ENCODE measurements at places on chromosomes 3 and 15. TPM values are rescaled to one million over a fixed set of nuclear protein-coding genes. Genes with fewer than 3 reads are reported as not detected.

MAP1A gene
- total RNA-seq = 4.7 TPM

PLSCR1 gene
- total RNA-seq = 84.5 TPM

SCG3 gene
- total RNA-seq = 6.4 TPM

GPR156 gene
- 0.41 TPM for total RNA-seq

POPDC2 gene
- total RNA-seq = 2.9 TPM

ROBO1 gene
- 78.6 TPM for total RNA-seq

NPAP1 gene
- 0.65 TPM for total RNA-seq

HACD2 gene
- total RNA-seq = 54.4 TPM

GOLGA8R gene
- total RNA-seq = 0.31 TPM

GOLGA6C gene
- total RNA-seq = not detected

NPTN gene
- total RNA-seq = 89.9 TPM

ACTRT3 gene
- total RNA-seq = 2.6 TPM

SPINK8 gene
- not detected for total RNA-seq

TMCO5A gene
- total RNA-seq = not detected

MNS1 gene
- total RNA-seq = 4.5 TPM

Data from progenitor cell of endocrine pancreas (in vitro differentiated cells).